ENCODE measurements at places on chromosomes 11 and 22.

DNA sequence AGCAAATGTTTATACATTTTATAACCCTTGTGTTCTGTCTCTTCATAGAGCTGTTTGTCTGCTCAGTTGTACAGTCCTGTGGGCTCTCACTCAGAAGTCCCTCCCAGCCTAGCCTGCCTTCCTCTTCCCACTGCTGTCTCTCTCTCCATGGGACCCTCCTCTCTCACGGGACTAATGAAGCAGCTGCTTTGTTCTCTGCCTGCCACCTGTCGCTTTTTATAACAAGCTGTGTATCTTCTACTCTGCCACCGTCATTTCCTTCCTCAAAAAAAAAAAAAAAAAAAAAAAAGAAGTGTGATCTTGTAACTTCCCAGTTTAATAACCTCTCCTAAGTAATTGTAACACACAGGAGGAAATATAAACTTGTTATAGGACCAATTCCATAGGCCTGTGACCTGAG, 92.2 kb upstream of the ALKBH3 start:
- DNase-seq, result no peak

DNA sequence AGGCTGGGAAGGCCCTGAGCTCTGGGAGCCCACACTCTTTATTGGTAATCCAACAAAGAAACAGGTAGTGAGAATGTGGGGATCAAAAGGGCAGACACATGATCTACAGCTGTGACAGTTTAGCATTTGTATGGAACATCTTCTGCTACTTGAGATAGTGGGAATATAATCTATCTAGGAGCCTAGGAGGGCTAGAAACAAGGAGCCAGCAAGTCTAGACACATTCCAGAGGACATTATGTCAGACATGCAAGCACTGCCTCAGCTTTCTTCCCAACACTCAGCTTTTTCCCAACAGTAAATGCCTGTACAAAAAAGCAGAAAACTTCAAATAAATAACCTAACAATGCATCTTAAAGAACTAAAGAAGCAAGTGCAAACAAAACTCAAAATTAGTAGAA, 1150.6 kb upstream of the RAG2 start:
- DNase-seq, result no peak

- no peak for DNase-seq
These were observed 35.6 kb upstream of the TH start for GRCh38 chr11:2207212-2207611.

- DNase-seq, result no peak
These were observed 42.4 kb upstream of the WEE1 start for GRCh38 chr11:9530901-9531625.

DNA sequence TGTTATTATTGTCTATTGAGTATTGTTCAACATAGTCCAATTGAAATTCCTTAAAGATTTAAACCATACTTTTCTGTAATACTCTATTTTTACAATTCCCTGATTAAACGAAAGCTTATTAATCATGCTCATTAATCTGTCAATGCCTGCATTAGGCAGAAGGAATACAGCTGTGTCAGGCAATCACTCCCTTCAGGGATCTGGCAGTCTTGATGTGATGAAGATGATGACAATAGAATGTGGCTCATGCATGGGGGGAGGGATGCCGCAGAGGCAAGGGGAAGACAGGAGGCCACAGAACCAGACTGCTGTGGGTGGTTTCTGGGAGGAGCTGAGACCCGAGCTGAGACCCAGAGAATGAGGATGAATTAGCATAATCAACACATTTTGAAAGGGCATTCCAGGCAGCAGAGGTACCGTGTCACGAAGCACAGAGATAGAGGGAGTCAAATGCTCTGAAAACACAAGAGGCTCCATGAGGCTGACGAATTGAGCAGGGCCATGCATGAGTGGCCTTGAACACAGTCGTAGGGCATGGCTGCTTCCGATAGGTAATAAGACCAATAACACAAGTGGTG, 1075.5 kb downstream of the OPCML start:
- DNase-seq, result peak; percentile 17

DNA sequence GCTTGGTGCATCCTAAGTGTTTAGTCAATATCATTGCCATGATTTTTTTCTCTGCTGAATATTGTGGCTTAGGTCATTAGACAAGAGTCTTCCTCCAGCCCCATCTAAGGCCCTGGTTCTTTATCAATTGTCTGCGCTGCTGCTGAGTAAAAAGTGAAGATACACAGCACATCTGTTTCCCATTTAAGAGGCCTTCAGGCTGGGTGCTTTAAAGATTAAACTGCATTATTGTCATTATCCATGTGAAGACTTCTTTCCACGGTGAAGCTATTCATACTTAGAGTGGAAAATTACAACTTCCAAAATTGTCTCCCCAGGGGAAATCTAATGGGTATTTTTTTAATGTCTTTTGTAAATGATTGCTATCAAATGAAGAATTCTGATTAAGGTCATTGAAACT, 719.8 kb upstream of the LRRC4C start:
- no peak for DNase-seq

DNA sequence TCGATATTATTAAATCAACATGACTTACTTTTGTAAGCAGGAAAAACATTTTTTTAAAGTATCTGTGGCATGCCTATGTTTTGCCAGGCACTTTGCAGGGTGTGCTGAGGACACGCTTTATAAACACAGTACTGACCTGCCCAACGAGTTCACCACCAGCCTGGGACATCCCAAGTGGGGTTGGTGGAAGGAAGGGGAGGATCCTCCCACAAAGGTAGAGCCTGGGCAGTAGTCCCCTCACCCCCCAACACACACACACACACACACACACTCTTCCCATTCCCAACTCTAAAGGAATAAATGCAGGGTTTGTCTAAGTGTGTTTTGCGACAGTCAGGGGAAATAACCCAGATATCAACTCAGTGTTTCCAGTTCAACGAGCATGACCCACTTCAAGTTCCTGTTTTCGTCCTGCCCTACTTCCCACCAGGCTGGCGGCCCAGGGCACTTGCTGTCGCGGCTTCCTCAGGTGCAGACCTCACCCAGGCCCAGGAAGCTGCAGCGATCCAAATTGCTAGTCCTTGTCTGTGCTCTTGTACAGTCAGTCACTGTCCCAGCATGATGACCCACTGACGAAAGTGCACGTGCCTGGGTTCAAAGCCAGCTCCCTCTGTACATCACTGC, 3.1 kb downstream of the CERK start:
- peak; percentile 67 for DNase-seq

- peak; percentile 33 for DNase-seq
These were observed 32.4 kb downstream of the NF2 start for GRCh38 chr22:29635734-29636357.

DNA sequence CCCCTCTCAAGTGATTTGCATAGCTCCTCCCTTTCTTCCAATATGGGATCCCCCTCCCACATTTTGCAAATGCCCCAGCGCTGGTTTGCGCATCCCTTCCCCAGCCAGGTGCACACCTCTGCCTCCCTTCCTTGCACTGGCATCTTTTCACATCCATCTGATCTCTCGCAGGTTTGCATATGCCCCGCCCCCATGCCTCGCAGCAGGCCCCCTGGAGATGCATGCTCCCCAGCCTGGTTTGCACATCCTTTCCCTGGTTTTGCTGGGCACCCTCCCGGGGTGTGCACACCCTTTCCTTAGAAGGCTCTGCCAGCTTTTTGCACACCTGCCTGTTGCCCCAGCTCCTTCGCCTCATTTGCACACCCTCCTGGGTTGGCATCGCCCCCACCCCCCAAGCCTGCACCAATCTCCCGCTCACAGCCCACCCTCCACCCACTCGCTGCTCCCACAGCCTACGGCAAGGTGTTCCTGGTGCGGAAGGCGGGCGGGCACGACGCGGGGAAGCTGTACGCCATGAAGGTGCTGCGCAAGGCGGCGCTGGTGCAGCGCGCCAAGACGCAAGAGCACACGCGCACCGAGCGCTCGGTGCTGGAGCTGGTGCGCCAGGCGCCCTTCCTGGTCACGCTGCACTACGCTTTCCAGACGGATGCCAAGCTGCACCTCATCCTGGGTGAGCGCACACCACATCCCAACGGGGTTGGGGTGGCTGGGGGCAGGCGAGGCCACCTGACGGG, 917 bp downstream of the RPS6KA4 start:
- no peak for DNase-seq

- DNase-seq, result no peak
These were observed 122.2 kb upstream of the RCN1 start for GRCh38 chr11:31968461-31969358.

GRCh38 chr11:70732881-70733196, 334.5 kb downstream of the CTTN start:
- DNase-seq, result no peak

DNA sequence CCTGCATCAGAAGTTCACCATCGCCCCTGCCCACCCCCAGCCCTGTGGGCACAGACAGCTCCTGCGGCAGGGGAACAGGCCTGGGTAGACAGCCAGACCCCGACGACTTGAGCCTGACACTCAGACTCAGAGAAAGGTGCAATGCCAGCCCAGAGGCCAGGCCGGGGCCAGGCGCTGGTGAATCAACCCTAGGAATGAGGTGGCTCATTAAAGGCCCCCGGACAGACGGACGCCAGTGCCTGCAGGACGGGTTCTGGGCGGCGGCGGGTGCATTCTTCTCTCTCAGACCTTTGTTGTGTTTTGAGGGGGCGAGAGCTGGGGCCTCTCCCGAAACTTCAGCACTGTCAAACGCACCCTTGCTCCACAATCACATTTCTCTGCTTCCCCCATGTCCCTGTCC, 5.6 kb downstream of the OVOL1 start:
- no peak for DNase-seq

GRCh38 chr11:12235947-12236743, 125.8 kb downstream of the MICAL2 start:
- DNase-seq, result peak; percentile 57

DNA sequence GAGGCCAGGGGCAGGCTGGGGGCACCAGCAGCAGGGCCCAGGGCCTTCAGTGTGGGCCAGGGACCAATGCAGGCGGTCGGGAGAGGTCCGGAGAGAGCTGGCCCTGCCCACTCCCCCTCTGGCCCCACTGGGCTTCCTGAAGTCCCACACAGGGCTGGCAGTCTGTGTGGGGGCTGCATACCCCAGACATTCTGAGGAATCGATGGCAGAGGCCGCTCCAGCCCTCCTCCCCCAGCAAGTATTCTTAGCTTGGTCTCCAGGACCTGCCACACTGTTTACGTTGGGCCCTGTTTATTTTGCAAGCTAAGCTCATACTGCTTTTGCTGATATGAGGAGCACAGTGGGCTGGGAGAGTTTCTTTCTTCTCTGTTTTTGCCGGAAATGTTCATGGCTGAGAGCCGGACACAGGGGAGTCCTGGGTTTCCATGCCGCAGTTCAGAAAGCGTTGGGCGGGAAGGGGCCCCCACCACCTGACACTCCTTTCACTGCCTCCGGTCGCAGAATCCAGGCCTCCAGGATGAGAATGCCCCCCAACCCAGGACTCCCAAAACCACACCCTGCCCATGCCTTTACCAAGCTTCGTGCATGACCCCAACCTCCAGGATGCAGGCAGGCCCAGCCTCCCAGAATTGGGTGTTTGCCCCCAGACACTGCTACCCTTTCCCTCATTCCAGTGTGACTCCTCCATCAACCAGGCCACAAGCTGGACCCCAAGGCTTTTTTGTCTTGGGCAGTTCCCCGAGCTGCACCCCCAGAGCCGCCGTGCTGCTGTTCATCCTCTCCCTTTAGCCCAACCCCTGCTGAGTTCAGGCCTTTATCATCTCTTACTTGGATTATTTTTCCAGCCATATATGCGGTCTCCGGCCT, 81.8 kb upstream of the KCNQ1OT1 start:
- no peak for DNase-seq

- peak; percentile 19 for DNase-seq
These were observed 1.1 kb upstream of the TTLL1 start for GRCh38 chr22:43090130-43090789.

- DNase-seq, result no peak
These were observed 478.2 kb downstream of the BUD13 start for GRCh38 chr11:116294630-116295029.

- DNase-seq, result no peak
These were observed 138.3 kb downstream of the GUCY1A2 start for GRCh38 chr11:106879832-106880546.

GRCh38 chr11:65915101-65915820, 3.6 kb downstream of the C11orf68 start:
- DNase-seq, result no peak

DNA sequence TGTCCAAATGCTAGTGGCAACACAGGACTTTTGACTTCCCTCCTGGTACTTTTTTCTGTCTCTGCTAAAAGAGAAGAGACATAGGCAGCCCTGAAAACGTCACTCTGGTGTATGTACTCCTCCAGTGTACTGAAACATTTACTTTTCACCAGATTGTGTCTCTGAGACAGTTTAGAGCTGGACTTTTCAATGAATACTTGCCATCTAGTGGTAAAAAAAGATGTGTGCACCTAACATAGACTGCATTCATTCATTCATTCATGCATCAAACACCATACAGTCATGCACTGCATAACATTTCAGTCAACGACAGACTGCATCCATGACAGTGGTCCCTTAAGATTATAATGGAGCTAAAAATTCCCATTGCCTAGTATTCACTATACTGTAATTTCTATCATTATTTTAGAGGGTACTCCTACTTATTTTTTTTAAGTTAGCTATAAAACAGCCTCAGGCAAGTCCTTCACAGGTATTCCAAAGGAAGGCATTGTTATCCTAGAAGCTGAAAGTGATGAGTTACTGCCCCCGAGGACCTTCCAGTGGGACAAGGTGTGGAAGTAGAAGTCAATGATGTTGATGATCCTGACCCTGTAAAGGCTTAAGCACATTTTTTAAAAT, 186.2 kb downstream of the SPON1 start:
- no peak for DNase-seq

GRCh38 chr11:65866509-65867283, 5.9 kb downstream of the EFEMP2 start:
- no peak for DNase-seq
